ENCODE measurements at places on chromosomes 3 and 15. TPM values are rescaled to one million over a fixed set of nuclear protein-coding genes. Genes with fewer than 3 reads are reported as not detected.

DNA sequence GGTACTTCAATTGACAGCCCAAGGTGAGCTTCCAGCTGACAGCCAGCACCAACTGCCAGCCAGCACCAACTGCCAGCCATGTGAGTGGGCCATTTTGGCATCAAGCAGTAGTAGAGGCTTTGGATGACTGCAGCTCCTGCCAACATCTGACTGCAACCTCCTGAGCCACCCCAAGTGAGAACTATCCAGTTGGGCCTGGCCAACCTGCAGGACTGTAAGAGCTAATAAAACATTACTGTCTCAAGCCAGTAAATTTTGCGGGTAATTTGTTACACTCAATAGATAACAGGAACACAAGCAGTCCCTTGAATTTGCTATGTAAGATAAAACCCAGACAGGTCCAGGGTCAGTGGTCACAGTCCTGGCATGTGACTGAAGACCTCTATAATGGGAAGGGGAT lies 29.7 kb downstream of the EPHB1 start:
- DNase-seq: no peak

DNA sequence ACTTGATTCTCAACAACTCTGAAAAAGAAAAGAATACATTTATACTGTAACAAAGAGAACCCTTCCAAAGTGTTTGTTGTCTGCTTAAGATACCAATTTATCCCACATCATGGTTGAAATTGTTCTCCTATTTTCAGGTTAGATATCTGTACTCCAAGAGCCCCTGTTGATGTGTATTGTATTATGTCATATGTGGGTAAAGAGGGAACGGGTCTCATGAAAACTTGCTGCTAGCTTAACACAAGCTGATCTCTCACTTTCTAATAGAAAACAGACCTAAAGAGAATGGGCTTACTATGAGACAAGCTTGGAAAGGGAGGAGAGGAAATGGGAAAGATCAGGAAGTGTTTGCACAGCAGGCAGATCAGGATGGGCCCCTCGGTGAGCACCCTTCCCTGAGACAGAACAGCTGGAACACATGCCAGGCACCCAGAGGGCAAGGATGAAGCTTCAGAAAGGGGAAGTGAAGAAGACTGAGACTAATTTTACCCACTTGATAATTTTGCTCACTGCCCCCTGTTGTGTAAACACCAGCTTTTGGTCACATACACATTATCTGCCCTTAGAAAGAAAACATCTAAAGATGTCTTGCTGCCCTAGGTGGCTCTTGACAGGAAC lies 747.9 kb upstream of the CCDC54 start:
- DNase-seq: no peak

GRCh38 chr3:72844436-72844993 lies 3.7 kb downstream of the SHQ1 start:
- no peak for DNase-seq

GRCh38 chr3:100316641-100317069 lies 17.9 kb upstream of the NIT2 start:
- DNase-seq: peak; percentile 34

DNA sequence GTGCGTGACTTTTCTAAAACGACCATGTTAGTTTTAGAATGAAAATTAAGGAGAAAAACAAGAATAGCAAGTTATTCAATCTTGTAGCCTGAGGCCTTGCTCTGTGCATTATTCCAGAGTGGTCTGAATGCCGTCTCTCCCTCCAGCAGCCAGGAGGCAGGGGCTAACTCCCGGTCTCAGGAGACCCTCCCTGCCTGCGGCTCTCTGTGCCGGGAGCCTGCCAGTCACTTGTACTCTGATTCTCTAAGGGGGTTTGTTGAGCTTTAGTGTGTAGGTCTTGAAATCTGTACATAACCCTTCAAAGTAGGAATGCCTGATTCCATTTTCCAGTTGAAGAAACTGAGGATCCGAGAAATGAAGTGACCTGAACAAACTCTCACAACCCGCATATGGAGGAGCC lies 97.3 kb downstream of the ARNT2 start:
- DNase-seq: no peak

ITPKA gene
- total RNA-seq: 1.4 TPM

DNA sequence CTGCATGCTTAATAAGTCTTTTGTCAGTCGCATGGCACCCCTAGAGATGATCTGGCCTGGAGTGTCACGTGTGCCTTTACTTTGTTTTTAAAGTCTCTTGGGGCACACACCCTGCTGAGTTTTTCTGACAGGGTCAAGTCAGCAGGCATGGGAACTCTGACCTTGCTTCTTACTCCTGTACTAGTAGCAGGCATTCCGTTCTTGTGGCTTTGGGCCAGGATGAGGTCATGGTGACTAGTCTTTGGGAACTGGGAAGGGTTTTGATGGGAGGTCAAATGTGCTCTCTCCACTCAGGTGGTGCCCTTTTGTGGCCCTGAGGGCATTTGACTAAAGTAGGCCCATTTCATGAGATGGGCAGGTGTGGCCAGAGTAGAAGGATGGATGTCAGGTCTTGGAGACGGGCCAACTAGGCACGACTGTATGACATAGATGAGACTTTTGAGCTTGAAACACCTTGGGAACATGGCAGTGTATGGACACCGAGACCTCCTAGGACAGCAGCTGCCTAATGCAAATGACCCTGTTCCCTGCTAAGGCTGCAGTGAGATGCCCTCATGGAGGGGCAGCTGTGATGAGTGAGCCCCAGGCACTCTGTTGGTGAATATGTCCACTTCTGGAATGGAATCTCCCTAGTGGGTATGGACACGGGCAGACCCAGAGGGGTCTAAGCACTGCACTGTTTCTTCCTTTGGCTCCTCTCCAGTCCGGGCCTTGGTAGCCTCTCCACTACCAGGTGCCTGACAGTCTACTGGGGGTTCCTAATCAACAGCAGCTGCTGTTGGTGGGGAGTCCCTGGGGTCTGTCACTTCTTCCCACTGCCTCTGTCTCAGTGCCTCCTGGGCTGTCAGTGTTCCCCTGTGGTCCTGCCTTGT lies 16.4 kb downstream of the SRPRB start:
- DNase-seq: peak; percentile 96

- DNase-seq: no peak
Observed at GRCh38 chr3:175349168-175349567, 490.0 kb downstream of the NAALADL2 start.

C3orf22 gene
- not detected for total RNA-seq

PIERCE2 gene
- 3.7 TPM for total RNA-seq

DNA sequence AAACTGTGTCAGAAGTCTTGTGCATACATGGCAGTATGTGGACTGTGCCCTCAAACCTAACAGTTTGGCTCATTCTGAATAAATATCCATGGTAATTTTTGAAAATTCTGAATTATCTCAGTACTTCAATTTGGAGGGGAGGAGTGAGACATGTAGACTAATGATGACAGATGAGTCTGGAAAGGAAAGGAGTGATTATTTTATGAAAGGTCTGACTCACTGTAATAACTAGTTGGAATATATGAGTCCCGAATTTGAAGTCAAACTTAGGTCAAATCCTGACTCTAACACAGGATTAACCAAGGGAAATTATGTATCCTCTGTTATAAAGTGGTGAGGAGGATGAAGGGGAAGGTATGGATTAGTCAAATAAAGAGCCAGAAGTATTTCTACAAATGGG lies 38.6 kb downstream of the SUCNR1 start:
- DNase-seq: no peak

DNA sequence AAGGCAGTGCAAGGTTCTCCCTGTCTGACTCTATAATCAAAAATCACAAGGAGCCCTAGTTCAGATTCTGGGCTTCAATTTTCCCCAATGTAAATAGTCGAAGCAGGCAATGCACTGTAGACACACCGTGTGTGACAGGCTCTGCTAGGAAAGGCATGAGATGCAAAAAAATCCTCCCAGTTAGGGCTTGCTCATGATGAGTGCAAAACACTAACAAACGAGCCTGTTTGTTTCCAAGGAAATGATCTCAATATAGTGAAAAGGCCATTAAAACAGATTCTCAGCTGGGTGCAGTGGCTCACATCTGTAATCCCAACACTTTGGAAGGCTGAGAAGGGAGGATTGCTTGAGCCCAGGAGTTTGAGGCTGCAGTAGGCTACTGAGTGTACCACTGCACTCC lies 55.7 kb downstream of the UMPS start:
- DNase-seq: no peak

DNA sequence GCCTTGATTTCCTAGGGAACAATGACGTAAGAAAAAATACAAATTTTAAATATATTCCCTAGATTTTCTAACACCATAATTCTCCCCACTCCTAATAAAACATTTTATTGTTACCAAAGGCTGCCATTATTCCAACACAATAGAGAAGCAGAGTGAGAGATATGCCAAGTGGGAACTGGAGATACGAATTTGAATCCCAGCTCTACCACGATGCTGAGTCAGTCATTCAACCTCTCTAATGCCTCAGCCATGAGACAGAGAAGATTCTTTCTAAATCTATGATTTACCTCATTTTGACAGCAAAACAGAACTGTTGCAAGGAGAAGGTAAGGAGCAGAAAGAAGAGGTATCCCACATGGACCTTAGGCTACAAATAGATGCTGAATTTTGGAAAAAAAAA lies 112.5 kb downstream of the IGF2BP2 start:
- DNase-seq: no peak

FOXB1 gene
- total RNA-seq: not detected

DNA sequence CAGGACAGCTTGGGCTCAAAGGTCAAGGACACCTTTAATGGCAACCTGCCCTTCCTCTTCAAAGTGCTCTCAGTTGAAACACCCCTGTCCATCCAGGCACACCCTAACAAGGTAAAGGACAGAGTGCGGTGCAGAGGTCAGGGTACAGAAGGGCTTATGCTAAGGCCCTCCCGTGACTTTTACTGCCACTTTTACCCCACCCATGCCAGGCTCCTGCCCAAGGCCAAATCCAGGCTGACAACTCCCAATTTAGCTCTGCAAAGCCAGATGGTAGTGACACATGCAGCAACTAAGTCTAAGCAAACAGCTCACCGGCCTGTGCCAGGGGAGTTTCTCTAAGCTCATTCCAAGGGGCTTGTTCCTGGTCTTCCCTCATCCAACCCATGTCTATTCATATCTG lies 1.6 kb downstream of the MPI start:
- DNase-seq: no peak

ADCY5 gene
- not detected for total RNA-seq

SERINC4 gene
- not detected for total RNA-seq

ISLR2 gene
- total RNA-seq: not detected

DNA sequence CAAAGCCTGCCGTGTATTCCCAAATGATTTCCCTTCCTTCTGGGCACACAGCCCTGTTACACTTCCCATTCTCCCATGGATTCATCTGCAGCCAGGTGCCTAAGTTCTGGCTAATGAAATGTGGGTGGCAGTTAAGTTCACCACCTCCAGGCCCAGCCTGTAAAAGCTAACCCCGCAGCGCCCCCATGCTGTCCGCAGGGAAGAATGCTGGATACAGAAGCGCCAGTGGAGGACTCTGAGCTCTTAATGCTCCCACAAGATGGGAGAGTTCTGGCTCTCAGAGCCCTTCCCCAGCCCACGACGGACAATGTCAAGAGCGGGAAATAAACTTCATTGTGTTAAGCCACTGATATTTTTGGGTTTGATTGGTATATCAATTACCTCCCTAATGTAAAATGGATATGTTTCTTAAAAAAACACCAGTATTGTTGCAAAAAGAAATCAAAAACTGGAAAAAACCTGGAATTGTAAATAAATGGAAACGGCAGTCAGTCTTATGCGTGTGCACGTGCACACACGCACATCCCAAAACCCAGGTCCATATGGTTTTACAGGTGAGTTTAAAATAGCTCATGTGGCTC lies 37.7 kb upstream of the FGD5 start:
- DNase-seq: peak; percentile 22

DNA sequence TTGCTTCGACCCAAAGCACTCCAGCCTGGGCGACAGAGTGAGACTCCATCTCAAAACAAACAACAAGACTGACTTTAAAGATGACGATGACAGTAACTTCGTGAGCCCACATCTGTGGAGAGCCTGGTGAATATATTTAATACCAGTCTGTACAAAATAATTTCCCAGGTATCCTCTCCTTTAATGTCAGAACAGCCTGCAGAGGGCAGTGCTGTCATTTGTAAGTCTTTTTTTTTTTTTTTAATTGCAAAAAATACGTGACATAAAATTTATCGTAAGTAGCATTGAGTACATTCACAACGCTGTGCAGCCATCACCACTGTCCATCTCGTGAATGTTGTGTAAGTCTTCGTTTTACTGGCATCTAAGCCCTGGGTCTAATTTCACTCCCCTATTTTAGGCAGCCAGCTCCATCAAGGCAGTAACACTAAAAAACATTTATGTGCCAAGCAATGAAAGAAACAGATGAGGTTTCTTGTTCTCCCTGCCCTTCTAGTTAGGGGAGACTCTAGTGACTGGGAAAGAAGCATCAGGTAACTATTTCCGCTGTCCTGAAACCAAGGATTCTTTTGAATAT lies 1.4 kb downstream of the HTD2 start:
- no peak for DNase-seq

GRCh38 chr3:133588784-133589465 lies 15.4 kb downstream of the CDV3 start:
- no peak for DNase-seq

SHC4 gene
- total RNA-seq: not detected

DNA sequence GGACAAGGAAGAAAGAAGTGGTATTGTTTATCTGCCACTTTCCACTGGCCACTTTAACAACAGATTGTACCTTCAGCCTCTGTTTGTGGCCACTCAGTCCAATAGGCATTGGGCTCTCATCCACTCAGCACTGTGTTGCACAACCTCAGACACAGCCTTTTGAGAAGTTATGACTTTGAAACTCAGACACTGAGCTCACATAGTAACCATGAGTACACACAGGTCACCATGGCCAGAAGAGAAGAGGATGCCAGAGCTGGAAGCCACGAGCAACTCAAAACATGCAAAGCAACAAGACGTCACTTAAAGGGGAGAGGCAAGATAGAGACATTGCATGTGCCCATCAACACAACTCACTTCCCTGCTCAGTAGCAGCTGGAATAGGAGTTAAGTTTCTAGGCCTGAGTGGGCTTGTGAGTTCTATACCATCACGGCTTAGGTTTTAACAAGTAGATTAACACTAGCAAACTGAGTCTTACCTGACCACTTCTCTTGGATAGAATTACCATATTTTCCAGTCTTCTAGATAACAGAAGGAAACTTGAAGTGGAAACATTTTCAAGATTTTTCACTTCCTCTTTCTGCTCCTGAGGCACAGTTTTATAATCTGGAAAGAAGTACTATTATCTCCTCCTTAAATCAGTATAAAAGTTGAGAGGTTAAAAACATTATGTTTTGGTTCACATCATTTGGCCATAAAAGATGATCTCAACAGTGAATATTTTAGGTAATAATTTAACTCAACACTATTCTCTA lies 103.5 kb downstream of the IMPG2 start:
- no peak for DNase-seq

DNA sequence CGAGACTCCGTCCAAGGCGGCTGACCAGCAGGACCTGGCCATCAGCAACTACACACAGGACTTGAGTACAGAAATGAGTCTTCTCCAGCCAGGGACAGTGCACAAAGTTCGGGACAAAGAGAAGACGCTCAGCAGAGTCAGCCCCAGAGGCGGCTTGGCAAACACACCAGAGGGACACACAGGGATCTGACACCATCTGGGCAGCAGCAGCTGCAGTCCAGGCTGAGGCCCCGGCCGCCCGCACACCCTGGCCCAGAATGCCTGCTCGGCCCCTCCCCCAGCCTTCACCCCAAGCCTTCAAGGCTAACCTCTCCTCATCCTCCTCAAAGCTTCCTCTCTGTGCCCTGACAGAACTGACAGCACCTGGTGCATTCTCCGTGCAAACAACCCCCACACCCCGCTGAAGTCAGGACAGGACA lies 61.1 kb downstream of the XXYLT1 start:
- no peak for DNase-seq

GRCh38 chr15:66252685-66253417 lies 699 bp downstream of the MEGF11 start:
- peak; percentile 23 for DNase-seq

RBPMS2 gene
- not detected for total RNA-seq

Measured in MG63 (cell line).